ENCODE measurements at places on chromosomes 7 and 10.

DNA sequence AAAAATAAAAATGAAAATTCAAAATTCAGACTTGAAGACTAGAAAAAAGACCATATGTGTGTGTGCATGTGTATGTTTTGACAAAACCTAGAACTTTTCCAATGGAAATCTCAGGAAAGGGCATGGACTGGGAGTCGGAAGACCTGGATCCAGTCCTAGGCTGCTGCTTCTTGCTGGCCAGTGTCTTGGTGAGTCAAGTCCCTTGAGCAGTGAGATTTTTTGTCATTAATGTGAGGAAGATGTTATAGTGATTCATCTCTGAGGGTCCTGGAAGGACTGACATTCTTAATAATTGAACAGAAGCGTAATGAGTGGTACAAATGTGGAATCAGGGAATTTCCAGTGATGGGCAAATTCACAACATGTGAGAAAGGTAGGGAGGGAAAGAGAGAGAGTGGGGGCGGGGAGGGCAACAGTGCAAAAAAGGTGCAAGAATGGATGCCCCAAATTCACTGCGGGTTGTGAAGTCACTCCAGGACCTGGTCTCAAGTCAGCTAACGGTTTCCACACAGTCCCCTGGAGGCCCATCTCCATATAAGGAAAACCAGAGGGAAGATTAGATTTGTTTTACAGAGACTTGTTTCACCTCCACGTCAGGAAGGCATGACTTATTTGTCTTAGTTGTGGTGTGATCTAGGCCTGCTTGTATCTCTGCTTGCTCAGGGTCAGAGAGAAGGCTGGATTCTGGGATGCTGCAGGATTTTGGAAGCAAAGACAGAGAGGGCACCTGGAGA, 201.7 kb downstream of the BUB3 start:
- DNase-seq = no peak

DNA sequence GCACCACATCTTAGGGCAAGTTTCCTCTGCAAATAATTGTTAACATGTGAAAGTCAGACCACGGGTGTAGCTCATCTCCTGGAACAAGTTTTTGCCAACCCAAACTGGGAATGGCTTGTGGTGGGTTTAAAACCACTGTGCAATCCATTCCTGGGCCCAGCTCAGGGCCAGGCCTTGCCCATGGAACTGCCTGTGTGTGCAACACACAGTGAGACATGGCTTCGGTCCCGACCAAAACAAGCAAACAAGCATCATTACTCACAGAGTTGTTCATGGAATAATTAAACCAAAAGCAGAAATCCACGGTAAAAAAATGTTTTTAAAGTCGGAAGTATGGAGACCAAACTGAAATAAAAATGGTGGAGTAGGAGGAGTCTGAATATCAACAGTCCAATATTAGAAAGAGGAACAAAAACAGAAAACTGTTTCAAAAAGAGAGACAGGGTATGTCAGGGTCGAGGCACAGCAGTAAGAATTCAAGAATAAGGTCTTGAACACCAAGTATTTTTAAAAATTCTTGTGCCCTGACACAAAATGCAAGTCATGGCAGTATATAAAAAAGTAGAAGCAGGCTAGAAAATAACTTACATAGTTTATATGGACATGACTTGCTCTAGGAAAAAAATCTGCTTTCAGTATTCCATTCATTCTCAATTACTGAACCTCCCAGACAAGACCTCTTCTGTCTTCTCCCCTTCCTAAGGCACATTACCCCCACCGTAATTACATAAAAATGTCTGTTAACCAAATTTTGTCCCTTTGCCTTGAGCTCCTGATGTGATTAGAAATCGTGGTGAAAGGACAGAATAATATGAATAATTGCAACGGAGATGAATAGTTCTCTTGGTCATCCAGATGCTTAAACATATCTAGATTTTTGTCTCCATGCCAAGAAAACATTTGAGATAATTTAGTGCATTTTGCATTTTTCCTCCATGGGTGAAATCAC, 88.4 kb downstream of the FAS start:
- DNase-seq = no peak

DNA sequence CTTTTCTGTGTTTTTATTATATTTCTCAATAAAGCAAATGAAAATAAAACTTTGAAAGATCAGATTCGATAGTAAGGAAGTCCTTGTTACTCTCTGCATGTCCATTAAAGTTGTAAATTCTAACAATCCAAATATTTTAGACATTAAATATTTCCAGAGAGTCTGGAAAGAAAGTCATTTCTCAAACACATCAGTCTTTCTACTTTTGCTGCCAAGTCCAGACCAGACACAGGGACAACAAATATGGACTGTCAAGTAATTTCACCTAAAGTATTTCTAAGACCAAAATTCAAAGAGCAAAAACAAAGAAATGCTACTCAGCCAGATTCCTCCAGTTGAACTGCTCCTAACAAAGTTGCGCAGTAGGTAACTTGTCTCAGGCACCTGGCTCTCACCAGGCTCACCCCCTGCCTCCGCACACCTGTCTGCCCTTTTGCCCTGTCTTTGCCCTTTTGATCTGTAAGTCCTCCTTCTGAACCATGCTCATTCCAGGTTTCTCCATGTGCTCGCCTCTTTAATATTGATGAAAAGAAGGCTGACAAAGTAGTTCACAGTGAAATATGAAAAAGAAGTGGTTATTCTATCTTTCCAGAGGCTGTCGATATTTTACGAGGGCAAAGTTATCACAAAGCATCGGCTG, 300.5 kb downstream of the C7orf25 start:
- DNase-seq = no peak

DNA sequence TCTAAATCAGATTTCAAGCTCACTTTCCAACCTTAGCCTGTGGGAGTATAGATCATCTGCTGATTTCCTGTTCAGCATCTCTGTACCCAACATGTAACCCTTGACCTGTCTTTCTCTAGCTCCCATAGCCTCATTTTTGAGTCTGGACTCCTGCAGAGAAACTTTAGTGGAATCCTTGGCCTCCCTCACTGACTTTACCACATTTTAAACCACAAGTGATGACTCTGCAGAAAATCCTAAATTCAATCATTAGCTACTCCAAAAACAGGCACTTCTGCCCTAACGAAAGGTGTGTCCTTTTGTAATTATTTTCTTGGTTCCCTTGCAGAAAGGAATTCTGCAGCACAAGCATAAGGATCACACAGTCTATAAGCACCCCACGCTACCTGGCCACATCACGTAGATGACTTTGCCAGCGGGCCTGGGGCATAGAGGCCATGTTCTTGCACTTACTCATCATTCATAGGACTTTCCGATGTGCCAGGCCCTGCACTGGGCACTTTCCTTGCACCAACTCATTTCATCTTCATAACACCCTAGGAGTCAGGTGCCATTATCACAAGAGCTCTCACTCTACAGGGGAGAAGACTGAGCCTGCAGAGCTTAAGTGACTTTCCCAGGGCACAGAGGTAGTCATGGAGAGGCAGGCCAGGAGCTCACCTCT, 57.2 kb upstream of the OPALIN start:
- no peak for DNase-seq

DNA sequence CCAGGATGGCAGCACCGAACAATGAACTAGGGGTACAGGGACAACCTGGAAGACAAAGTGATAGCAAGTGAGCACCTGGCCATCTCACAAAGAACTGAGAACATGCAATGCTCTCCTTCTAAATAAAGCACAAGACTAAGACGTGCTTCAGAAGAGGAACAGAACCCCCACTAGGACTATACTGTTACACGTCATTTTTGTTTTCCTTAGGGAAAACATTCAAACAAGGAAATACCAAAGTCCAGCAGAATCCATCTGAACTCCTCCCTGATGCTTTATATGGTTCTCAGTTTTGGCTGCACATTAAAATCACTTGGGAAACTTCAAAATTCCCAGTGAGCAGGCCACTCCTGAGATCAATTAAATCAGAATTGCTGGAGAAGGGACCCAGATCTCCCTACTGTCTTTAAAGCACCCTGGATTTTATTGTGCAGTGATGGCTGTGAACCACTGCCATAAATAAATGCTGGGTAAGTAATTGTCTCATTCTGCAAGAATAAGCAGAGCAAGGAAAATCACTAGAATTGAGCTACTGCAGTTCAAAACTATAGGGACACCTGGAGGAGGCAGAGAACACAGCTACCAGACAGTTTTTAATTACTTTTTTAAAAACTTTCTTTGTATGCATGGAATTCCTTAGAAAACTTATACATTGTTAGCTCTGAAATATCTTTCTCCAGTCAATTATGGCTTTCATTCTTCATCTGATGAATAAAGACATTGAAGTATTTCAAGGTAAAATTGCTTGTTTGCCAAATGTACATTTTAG, 866.5 kb upstream of the GHITM start:
- no peak for DNase-seq

DNA sequence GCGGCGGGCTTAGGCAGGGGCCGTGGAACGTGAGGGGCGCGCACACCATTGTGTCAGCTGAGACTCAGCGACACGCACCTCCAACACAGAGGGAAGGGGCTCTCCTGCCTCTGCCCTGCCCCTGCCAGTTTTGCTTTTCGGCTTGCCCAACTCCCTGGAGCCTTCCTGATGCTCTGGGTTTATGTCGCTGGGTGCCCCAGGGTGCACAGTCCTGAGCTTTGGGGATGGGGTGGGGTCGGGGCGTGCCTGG, 13.3 kb downstream of the TMEM120A start:
- no peak for DNase-seq

DNA sequence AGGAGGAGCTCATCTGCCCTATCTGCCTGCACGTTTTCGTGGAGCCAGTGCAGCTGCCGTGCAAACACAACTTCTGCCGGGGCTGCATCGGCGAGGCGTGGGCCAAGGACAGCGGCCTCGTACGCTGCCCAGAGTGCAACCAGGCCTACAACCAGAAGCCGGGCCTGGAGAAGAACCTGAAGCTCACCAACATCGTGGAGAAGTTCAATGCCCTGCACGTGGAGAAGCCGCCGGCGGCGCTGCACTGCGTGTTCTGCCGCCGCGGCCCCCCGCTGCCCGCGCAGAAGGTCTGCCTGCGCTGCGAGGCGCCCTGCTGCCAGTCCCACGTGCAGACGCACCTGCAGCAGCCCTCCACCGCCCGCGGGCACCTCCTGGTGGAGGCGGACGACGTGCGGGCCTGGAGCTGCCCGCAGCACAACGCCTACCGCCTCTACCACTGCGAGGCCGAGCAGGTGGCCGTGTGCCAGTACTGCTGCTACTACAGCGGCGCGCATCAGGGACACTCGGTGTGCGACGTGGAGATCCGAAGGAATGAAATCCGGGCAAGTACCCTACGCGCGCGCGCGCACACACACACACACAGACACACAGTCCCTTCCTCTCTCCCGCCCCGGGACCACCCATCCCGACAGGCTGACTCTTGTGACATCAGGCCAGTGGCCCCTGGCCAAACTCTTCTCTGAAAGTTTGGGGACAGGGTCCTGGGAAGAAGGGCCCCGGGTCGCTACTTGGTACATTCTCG, 538 bp downstream of the TRIM8 start:
- peak; percentile 89 for DNase-seq

GRCh38 chr10:119517235-119518141, 25.0 kb downstream of the RGS10 start:
- no peak for DNase-seq

- no peak for DNase-seq
These were observed 1152.3 kb upstream of the C7orf33 start for GRCh38 chr7:147438216-147438615.

- DNase-seq = no peak
These were observed 97.4 kb downstream of the CTTNBP2 start for GRCh38 chr7:117775801-117776200.

DNA sequence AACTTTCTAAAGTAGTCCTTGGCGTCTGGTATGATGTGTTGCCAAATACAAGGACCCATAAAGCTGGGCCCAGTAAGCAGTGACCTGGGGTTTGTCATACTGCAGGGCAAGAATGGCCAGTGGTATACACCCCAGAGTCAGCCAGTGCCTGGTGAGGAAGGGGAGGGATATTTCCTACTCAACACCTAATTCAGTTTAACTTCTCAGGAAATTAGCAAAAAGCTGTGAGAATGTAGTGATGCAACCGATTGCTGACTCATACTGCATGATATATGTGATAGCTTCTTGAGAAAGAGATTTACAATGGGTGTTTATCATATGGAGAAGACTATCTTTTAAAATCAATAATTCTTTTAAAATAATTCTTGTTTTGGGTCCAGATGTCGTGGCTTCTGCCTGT, 889.3 kb upstream of the CELF2 start:
- DNase-seq = no peak

GRCh38 chr7:12244129-12244528, 33.0 kb downstream of the TMEM106B start:
- no peak for DNase-seq

- no peak for DNase-seq
These were observed 174.4 kb upstream of the KIAA1217 start for GRCh38 chr10:24034571-24034970.

GRCh38 chr7:124667312-124668153, 98.1 kb downstream of the GPR37 start:
- DNase-seq = no peak

GRCh38 chr10:132796846-132797245, 10.9 kb upstream of the NKX6-2 start:
- no peak for DNase-seq

DNA sequence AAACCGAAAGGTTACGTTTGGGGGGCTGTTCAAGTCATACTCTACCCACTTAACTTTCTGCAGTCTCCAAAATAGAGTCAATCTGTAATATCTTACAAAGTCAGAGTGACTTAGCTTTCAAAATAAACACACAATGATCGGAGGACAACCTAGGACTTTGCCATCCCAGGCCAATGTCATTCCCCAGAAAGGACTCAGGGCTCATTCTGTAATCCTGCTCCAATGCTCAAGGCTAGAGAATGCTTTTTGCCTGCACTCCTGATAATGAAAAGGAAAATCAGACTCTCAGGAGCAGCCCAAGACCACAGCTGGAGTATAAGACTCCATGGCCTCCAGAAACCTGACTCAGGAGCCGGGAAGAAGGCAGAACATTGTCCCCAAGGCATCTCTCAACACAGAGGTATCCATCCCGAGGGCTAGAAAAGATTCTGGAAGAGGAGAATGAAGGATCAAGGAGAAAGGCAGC, 28.5 kb upstream of the ASCC1 start:
- no peak for DNase-seq

DNA sequence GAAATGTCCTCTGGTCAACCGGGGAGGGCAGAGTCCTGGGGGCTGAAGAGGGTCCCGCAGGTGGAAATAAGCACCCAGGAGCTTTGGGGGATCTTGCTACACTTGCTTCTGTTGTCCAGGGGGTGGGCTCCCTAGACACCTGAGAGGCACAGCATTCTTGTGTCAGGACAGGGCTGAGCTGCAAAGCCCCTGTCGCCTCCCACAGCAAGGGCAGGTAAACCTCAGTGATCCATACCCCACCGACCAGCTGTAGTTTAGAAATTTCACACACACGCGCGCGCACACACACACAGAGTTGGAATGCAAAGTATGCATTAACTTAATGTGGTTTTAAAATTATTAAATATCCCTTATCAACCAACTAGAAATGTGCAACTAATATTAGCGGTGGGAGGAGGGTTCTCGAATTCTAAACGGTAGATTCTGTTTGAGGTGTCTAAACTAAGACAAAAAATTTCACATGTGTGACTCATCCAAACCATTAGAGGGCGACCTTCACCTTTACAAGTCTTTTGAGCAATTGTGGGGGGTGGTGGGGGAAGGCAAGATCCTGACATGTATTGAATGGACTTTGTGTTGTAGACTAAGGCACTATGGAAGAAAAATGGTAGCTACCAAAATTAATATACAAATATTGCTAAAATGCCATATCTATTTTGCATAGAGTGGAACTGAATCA, 34.3 kb upstream of the PTF1A start:
- DNase-seq = no peak

GRCh38 chr7:50751146-50751545, 31.6 kb downstream of the GRB10 start:
- no peak for DNase-seq
